T-helper 2 cell treated with Interferon-gamma antibody and Interleukin-4, amounts not matched to agents 5 μg/mL and 100 μg/mL, for 36 hours (primary cell): ENCODE measurements at places on chromosomes 3 and 15.

- DNase-seq: no peak
Measured at GRCh38 chr15:44038755-44039191, 156.3 kb downstream of the FRMD5 start.

GRCh38 chr3:30510596-30510995 is 95.8 kb upstream of the TGFBR2 start:
- no peak for DNase-seq

GRCh38 chr3:179430277-179430870 is 20.9 kb downstream of the GNB4 start:
- no peak for DNase-seq

GRCh38 chr15:65925338-65925737 is 56.0 kb downstream of the RAB11A start:
- DNase-seq: no peak

DNA sequence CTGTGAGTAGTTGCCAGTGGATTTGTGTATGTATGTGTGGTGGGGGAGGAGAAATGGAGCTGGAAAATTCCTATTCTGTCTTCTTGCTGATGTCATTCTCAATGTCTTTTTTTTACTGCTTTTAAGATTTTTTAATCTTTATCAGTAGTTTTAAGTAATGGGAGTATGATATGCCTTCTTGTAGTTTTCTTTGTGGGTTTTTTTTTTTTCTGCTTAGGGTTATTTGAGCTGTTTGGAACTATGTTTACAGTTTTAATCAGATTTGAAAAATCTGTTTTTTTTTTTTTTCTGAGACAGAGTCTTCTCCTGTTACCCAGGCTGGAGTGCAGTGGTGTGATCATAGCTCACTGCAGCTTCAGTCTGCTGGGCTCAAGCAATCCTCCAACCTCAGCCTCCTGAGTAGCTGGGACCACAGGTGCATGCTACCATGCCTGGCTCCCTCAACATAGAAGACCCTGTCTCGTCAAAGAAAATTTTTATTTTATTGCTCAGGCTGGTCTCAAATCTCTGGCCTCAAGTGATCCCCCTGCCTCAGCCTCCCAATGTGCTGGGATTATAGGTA is 37.1 kb downstream of the RPL39L start:
- DNase-seq: no peak

DNA sequence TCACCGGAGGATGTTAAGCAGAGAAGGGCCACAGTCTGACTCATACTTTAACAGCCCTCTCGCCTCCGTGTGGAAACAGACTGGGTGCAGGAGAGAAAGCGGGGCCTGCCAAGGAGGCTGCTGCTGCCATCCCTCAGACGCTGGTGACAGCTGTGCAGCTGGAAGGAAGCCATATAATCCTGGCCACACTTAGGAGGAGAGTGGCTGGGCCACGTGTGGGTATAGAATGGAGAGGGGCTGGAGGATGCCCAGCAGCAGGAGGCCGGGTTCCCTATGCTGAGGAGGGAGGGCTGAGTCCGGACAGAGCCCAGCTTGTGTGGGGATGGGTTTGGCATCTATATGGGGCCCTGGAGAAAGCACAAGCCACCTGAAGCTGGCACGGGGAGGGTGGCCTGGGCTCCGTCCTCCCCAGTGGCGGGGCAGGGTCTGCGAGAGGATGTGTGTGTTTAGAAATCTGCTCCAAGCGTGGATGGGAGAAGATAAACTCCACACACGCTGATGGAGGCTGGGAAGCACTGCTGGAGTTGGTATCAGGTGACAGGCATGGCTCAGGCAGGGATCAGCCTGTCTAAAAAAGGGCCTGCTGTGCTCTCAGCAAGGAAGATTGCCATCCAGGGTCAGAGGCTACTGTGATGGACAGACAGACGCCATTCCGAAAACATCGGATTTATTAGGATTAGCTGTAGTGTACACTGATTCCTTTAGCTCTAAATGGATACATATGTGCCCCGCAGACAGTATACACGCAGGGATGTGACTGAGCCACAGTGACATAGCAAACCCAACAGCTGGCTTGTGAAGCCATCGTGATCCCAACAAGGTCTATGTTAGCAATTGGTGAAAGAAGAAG is 15.9 kb downstream of the ABTB1 start:
- no peak for DNase-seq

DNA sequence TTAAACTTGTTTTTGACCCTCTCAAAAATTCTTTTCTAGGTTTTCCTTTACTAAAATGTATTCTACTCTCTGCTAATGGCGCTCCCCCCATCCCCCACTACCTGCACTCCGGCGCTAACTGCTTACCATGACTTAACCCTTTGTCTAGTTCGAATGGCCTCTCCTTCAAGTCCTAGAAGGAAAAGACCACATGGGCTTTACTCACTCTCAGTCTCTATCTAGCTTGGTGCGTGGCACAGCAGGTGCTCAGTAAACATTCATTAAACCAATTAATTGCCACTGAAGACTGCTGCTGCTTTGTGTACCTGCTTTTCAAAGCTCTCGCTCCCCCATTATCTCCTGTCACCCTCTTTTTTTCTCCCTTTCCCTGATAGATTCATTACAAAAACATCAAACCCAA is 457.7 kb upstream of the THRB start:
- DNase-seq: no peak

DNA sequence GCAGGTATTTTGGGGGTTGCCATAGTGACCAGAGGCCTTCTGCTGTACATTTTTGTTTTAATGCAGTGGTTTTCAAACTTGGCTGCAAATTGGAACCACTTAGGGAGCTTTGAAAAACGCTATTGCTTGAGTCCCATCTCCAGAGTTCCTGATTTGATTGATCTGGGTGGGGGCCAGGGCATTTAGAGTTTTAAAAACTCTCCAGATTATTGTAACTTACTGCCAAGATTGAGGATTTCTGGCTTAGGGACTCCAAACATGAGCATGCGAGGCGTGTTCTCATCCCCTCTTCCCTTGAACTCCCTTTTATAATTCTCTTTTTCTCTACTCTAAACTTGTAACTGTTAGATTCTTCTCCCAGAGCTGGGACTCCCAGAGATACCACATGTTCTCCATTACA is 340.8 kb upstream of the SUCLG2 start:
- DNase-seq: no peak

GRCh38 chr3:133125171-133125570 is 87.0 kb downstream of the TMEM108 start:
- DNase-seq: no peak

DNA sequence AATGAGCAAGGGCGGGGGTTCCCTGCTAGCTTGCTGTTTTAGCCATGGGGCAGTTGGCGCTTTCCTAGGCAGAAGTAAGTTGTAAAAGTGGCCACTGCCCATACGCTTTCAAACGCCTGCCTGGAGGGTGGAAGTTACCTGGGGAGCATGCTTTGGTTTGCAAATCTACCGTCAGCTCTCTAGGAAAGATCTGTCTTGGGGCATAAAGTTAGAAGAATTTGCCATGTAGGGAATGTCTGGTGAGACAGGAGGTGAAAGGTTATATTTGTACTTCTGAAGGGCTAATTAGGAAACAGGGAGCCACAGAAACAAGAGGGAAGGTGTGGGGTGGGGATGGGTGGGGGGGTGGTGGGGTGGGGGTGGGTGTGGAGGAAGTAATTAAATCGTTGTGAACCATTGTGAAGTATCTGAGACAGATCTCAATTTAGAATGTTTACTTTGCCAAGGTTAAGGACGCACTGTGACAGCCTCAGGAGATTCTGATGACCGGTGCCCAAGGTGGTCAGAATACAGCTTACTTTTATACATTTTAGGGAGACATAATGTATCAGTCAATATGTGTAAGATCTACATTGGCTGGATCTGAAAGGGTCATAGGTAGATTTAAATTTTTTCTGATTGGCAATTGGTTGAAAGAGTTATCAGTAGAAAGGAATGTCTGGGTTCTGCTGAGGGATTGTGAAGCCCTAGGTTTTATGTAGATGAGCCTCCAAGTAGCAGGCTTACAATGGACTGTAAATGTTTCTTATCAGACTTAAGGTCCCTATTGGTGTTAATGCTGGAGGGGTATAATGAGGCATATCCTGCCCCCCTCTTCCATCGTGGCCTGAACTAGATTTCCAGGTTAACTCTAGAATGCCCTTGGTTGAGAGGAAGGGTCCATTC is 62.0 kb upstream of the GCNT3 start:
- no peak for DNase-seq

DNA sequence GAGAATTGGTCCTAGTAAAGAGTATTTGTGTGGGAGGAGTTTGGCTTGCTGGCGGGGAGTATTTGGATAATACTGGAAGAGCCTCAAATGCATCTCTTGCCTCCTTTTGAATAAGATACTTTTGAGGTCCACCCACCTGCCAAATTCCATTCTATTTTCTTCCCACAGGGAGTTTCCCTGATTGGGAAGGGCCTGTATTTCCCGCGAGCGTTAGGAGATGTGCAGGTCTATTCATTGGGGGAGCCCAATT is 406 bp upstream of the RASA2 start:
- DNase-seq: no peak

GRCh38 chr15:85551221-85551832 is 170.9 kb downstream of the AKAP13 start:
- DNase-seq: no peak

- DNase-seq: no peak
Measured at GRCh38 chr3:98765721-98766120, 2.6 kb downstream of the ST3GAL6 start.

DNA sequence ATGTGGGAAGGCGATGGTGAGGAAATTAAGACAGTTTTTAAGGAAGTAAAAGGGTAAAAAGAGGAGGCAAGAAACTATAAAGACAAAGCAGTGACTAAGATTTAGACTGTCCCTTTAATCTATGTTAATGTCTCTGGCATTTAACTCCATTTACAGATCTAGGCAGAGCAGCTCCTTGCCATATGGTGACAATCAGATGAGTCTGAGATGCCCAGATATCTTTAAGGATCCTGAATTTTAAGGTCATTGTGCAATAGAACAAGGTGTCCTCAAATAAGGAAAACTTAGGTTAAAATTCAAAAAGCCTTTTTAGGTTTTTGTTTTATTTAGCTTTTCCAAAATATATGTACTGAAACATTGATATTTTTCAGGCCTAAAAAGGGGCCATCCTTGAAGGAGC is 24.1 kb downstream of the RASGRP1 start:
- no peak for DNase-seq

GRCh38 chr3:125349055-125349454 is 26.1 kb downstream of the ZNF148 start:
- no peak for DNase-seq

DNA sequence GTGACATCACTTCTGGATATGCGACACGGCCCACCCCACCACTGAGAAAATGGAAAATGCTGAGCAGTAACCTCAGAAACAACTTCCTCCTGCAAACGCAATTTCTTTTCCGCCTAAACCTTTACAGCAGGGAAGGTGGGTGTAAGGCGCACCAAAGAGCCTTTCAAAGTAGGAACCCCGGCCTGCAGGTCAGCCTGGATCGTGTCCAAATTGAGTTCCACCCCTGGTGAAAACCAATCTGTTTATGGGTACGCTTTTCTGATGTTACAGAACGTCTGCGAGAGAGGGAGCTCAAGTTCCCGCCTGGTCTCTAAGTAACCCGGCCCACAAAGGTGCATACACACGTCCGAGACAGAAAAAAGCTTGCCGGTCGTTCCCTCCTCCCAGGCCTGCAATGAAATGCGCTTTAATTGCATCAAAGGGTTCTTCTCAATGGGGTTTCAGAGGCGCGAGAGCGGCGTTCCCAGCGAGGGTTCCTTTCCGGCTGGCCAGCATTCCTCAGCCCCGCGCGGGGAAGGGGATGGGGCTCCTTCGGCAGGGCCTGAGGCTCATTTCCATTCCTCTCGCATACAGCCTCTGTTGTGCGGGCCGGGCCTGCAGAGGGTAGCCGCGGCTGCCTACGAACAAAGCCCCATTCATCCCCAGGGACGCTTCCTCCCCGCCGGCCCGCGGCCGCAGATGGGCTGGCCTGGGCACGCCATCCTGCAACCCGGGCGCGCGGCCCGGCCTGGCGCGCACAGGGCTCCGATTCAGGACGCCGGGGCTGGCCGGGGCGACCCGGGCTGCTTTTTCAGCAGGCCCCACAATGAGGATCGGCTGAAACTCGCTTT is 138.1 kb downstream of the TMCO5A start:
- no peak for DNase-seq
